Left lung (tissue), 14 donors: ENCODE measurements at places on chromosomes 7 and 10. TPM values are rescaled to one million over a fixed set of nuclear protein-coding genes. Genes with fewer than 3 reads are reported as not detected.

DNA sequence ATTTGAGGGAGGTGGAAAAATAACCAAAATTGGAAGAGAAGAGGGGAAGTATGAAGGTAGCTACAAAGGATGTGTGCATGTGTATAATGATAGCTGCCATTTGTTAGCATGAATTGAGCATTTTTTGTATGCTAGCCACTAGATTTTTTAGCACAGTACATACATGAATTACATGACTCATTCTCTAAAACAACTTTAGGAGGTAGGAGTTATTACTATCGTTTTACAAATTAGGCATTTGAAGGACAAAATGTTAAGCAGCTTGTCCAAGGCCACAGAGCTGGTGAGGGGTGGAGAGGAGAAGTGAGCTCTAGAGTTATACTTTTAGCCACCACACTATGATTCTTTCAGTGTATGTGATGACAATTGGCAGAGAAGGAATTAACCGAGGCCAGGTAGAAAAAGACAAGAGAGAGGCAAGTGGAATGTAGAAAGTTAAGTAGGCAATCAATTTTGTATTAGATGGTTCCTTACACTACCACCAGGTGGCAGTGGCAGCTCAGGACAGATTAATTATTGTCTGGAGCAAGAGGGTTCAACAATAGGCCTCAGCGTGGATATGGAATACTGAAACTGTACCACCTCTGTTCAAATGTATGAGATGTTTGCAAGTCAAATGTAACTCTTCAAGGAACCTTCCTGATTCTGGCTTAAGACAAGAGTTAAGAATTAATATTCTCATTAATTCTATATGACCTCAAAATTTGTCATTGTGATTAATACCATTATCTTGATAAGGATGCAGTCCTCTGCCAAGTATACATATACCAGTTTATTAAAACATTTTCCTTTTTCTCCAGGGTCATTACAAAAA, 128.0 kb downstream of the MBL2 start:
- no peaks in the 10 kb centered on the region for H3K27me3 ChIP-seq
- DNase-seq, result peak; percentile 56
- H3K27ac ChIP-seq, result no peak overlapping the region
- no peak overlapping the region for H3K4me3 ChIP-seq
- H3K4me1 ChIP-seq, result no peaks in the 10 kb centered on the region

The CPVL gene
- total RNA-seq, result 37.8 TPM

- no peaks in the 10 kb centered on the region for H3K27me3 ChIP-seq
- H3K4me3 ChIP-seq, result no peak overlapping the region
- H3K4me1 ChIP-seq, result no peaks in the 10 kb centered on the region
- no peak for DNase-seq
- H3K36me3 ChIP-seq, result no peaks in the 10 kb centered on the region
Observed at GRCh38 chr7:129405527-129405926, 28.7 kb upstream of the STRIP2 start.

DNA sequence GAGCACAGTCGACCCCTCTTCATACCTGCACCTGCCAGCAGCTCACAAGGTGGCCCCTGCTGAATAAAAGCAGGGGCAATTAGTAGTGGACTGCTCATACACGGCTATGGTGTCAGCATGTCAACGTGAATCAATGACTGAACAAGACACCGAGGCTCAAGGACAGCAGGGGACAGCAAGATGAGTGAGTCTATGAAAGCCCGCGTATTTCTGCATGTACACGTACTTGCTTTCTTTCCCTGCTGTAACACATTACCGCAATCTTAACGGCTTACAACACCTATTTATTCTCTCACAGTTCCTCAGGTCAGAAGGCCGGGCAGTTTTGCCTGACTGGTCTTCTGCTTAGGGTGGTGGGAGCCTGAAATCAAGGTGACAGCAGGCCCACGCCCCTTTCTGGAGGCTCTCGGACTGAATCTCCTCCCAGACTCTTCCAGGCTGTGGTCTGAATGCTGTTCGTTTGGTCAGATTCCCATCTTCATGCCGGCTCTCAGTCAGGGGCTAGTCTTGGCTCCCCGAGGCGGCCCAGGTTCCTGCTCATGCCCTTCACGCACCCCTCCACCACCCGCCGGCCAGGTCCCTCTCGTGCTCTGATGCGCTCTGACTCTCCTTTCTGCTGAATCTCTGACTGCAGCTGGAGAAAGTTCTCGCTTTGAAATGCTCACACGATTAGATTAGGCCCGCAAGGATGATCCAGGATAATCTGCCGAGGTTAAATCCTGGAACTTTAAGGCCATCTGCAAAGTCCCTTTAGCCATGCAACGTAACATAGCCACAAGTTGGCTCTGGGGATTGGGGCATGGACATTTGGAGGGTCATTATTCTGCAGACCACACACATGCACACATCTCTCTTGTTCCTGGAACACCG, 7.8 kb upstream of the PPP2R2D start:
- H3K4me1 ChIP-seq, result no peaks in the 10 kb centered on the region
- no peak for DNase-seq
- peaks cover 5% of the 10 kb centered on the region for H3K27me3 ChIP-seq
- no peak overlapping the region for H3K27ac ChIP-seq

- H3K27ac ChIP-seq, result no peak overlapping the region
- no peaks in the 10 kb centered on the region for H3K36me3 ChIP-seq
- DNase-seq, result no peak
- H3K27me3 ChIP-seq, result peaks cover 9% of the 10 kb centered on the region
- peaks cover 25% of the 10 kb centered on the region for H3K4me1 ChIP-seq
Observed at GRCh38 chr10:73644015-73644743, 2.9 kb upstream of the MYOZ1 start.

DNA sequence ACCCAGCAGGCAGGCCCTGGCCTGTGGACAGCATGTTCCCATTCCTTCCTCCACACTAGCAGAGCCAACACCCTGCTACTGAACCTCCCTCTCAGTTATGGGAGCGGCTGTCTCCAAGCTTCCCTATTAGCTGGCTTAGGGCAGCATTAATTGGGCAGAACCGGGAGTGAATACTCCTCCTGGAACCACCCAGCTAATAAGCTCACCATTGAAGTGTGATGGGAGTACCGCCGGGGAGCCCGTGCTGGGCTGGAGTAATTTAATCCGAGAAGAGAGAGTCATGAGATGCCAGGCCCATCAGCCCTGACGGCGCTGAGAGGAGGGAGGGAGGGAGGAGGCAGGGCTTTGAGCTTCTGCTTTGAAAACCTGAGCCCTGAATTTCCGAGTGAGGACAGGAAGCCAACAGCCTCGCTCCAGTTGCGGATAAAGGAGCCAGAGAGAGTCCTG, 31.8 kb upstream of the ELFN1 start:
- H3K36me3 ChIP-seq, result no peaks in the 10 kb centered on the region
- no peak for DNase-seq
- no peaks in the 10 kb centered on the region for H3K4me1 ChIP-seq
- no peak overlapping the region for H3K4me3 ChIP-seq
- no peak overlapping the region for H3K27ac ChIP-seq
- H3K27me3 ChIP-seq, result peaks cover 63% of the 10 kb centered on the region

GRCh38 chr7:41754046-41754445, 51.2 kb upstream of the INHBA start:
- no peaks in the 10 kb centered on the region for H3K27me3 ChIP-seq
- no peak overlapping the region for H3K27ac ChIP-seq
- no peaks in the 10 kb centered on the region for H3K36me3 ChIP-seq
- no peaks in the 10 kb centered on the region for H3K4me1 ChIP-seq

- no peaks in the 10 kb centered on the region for H3K27me3 ChIP-seq
- peaks cover 74% of the 10 kb centered on the region for H3K4me1 ChIP-seq
- peak overlapping the region; percentile 79 for H3K27ac ChIP-seq
- H3K4me3 ChIP-seq, result no peak overlapping the region
- DNase-seq, result no peak
- H3K36me3 ChIP-seq, result no peaks in the 10 kb centered on the region
Observed at GRCh38 chr10:93461109-93461806, 20.9 kb downstream of the MYOF start.

DNA sequence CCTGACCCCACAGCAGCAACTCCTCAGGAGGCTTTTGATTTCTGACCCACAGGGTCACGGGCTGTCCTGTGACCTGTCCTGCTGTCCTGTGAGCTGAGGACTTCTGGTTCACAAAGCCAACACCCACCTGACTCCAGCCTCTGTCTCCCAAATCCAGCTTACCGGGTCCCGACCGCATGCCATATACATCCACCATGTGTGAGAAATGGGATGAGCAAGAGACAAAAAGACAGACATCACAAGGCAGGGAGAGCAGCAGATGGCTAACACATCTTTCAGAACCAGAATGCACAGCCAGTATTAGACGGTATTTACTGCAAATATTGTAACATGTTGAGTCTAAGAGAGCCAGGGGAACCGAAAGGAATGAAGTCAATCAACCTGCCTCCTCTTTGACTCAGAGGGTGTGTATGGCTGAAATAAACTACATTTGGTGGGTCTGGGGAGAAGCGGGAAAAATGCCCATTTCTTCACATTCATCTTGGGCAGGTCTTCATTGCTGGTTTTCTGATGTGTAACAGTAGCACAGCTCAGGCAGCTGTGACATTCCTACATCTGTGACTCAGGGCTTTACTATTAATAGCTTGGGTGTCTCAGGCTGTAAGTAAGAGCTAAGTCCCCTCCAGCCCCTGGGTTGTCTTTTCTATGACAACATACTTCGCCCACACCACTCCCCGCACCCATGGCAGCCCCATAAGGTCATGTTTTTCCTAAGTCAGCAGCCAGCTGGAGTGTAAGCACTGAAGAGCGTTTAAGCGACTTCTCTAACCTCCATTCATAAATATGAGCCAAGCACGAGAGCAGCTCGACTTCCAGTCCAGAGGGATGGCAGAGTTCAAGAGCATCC, 25.0 kb downstream of the ABLIM1 start:
- no peaks in the 10 kb centered on the region for H3K36me3 ChIP-seq
- H3K4me3 ChIP-seq, result no peak overlapping the region
- H3K4me1 ChIP-seq, result peaks cover 13% of the 10 kb centered on the region
- H3K27me3 ChIP-seq, result peaks cover 38% of the 10 kb centered on the region

DNA sequence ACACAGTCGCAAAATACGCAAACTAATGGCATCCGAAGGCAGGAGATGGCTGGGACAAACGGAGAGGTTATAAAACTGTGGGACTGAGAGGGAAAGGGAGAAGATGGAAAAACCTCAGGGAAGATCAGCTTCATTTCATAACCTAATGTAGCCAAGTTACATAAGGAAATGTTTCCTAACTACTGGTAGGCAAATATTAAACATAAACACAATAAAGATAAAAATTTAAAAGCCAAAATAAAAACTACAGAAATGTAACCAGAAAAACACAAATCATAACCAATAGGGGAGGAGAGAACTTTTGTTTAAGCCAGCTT, 13.1 kb upstream of the MNX1 start:
- no peaks in the 10 kb centered on the region for H3K4me1 ChIP-seq
- no peak overlapping the region for H3K4me3 ChIP-seq
- no peak for DNase-seq
- no peaks in the 10 kb centered on the region for H3K36me3 ChIP-seq

The LLCFC1 gene
- not detected for total RNA-seq

GRCh38 chr10:96850825-96851224, 18.7 kb downstream of the LCOR start:
- H3K36me3 ChIP-seq, result no peaks in the 10 kb centered on the region
- peaks cover 8% of the 10 kb centered on the region for H3K4me1 ChIP-seq
- H3K27me3 ChIP-seq, result no peaks in the 10 kb centered on the region

GRCh38 chr7:299628-300027, 9.7 kb downstream of the FOXL3 start:
- H3K27me3 ChIP-seq, result no peaks in the 10 kb centered on the region
- H3K36me3 ChIP-seq, result no peaks in the 10 kb centered on the region
- no peak for DNase-seq
- H3K4me1 ChIP-seq, result no peaks in the 10 kb centered on the region

DNA sequence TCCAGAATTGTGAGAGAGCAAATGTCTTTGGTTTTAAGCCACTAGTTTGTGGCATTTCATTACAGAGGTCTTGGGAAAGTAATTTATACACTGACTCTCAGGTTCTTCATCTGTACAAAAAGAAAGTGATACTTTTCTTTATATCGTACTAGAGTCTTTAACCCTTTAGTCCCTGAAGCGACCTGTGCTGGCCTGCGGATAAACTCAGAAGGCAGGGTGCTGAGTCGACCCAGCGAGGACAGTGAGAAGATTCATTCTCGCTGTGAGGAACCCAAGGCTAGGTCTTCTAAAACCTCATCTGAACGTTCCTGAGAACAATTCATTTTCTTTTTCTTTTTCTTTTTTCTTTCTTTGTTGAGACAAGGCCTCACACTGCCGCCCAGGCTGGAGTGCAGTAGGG, 514.2 kb upstream of the MGMT start:
- no peaks in the 10 kb centered on the region for H3K27me3 ChIP-seq
- H3K4me3 ChIP-seq, result no peak overlapping the region
- no peaks in the 10 kb centered on the region for H3K36me3 ChIP-seq

The RBM20 gene
- 0.65 TPM for total RNA-seq

The FAM25A gene
- total RNA-seq, result not detected

GRCh38 chr7:73817121-73817520, 13.7 kb upstream of the CLDN4 start:
- no peak for DNase-seq
- no peaks in the 10 kb centered on the region for H3K4me1 ChIP-seq
- no peak overlapping the region for H3K27ac ChIP-seq
- H3K27me3 ChIP-seq, result no peaks in the 10 kb centered on the region
- H3K4me3 ChIP-seq, result no peak overlapping the region

- no peaks in the 10 kb centered on the region for H3K27me3 ChIP-seq
- H3K36me3 ChIP-seq, result peaks cover 4% of the 10 kb centered on the region
- H3K27ac ChIP-seq, result no peak overlapping the region
Observed at GRCh38 chr10:3151889-3152565, 20.6 kb downstream of the PITRM1 start.

DNA sequence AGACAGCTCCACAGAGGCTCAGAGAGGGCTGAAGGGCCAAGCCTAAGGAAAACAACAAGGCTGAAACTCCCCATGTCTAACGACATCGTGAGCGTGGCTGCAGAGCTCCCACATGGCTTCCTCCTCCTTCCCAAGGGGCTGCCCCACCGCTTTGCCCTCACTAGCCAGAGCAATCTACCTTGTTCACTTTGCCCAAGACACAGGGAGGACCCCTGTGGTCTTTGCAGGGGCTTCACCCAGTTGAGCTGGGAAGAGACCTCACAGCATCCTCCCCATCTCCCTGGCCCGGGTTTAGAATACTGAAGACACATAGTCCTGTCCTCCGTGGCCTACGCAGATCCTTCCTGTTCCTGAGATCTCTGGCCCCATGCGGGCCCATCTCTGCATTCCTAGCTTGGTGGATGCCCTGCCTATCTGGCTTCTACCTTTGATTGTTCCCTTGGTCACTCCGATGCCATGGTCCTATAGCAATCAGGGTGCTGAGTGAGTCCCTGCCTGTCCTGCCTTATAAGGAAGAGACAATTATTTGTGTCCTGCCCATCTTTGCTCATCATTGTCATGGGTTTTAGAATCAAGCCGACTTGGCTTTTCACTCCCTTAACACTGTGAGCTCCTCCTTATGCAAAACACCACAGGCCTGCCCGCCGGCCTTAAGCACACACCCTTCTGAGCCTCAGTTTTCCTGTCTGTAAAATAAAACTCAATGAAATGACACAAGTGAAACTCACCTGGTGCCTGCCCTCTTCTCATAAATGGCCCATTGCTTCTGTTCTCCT, 73.2 kb downstream of the PARP12 start:
- no peaks in the 10 kb centered on the region for H3K4me1 ChIP-seq
- no peaks in the 10 kb centered on the region for H3K27me3 ChIP-seq
- DNase-seq, result no peak
- H3K4me3 ChIP-seq, result no peak overlapping the region

The ZNF33B gene
- total RNA-seq, result 25.5 TPM

The NDUFA5 gene
- total RNA-seq, result 66.6 TPM
